NCI-H748 treated with DMSO at 0.1 percent for 48 hours (cell line): ENCODE measurements at places on chromosomes 12 and 14.

- DNase-seq = no peak
Observed at GRCh38 chr12:12975322-12976077, 23.5 kb upstream of the GPRC5D start.

GRCh38 chr12:71240946-71241345, 83.1 kb upstream of the TSPAN8 start:
- DNase-seq = no peak

DNA sequence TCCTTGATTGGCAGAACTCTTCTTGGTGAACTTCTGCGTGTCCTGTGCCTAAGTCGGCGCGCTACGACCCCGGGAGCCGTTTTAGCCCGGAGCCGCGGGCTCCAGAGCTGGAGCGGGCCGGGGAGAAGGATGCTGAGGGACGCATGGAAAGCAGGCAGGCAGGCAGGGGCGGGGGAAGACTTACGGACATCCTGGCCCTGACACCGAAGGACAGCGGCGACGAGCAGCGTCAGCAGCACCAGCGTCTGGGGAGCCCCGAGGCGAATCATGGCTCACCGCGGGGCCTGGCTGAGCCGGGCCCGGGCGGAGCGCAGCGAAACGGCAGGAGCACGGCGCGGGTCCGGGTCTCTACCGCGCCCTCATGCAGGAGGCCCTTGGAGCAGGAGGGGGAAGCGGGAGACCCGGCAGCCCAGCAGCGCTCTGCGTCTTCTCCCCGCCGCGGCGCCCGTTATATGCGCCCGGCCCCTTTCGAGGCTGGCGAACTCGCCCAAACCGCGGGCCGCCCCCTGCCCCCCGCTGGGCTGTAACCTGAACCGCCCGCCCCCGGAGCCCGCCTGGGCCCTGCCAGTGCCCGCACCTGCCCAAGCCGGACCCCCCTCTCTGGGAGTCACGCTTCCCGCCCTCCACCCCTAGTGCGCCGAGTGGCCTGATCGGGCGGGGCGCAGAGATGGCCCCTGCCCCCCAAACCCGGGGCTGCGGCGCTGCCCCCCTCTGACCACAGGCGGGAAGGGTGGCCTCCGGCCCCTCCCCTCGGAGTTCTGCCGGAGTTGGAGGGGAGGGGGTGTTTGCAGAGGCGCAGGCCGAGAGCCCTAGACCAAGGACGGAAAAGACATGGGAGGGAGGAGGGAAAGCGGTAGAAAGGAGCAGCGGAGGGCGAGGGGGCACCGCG, at the start of gene COL2A1:
TSS of gene COL2A1 (minus strand) at position 424 of the 889 bp plus-strand sequence. CDS start at position 269, 155 bp downstream.
- peak; percentile 36 for DNase-seq

- peak; percentile 46 for DNase-seq
Observed at GRCh38 chr12:42213023-42213422, 25.0 kb downstream of the YAF2 start.
